Activated naive CD8-positive, alpha-beta T cell treated with anti-CD3 and anti-CD28 coated beads, Interleukin-2, amount 10 ng/mL, durations not matched to agents 7 days and 5 days (primary cell): ENCODE measurements at places on chromosomes 7 and 10. TPM values are rescaled to one million over a fixed set of nuclear protein-coding genes. Genes with fewer than 3 reads are reported as not detected.
A peak's percentile ranks its signal among the peaks of the same experiment; 100 is the strongest.

DNA sequence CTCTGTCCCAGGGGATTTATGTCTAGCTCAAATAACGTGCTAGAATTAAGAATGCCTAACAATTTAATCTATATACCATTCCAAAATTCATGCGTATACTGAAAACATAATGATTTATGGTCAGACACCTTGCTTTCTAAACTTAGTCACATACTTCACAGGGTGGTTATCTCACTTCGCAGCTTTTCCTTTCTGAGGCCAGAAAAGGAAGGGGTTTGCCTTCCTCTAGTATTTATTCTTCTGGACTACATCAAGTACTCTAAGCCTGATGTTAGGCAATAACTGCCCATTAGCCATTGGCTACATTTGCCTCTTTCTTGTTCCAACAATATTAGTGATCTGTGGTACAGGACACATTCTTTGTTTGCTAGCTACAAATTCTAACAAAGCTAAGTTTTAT is 72.6 kb upstream of the FHIP2A start:
- no peak for DNase-seq
- H3K27ac ChIP-seq: no peak overlapping the region
- no peaks in the 10 kb centered on the region for H3K36me3 ChIP-seq
- no peak overlapping the region for H3K4me3 ChIP-seq
- no peaks in the 10 kb centered on the region for H3K4me1 ChIP-seq

Gene ACTL6B
- not detected for total RNA-seq

DNA sequence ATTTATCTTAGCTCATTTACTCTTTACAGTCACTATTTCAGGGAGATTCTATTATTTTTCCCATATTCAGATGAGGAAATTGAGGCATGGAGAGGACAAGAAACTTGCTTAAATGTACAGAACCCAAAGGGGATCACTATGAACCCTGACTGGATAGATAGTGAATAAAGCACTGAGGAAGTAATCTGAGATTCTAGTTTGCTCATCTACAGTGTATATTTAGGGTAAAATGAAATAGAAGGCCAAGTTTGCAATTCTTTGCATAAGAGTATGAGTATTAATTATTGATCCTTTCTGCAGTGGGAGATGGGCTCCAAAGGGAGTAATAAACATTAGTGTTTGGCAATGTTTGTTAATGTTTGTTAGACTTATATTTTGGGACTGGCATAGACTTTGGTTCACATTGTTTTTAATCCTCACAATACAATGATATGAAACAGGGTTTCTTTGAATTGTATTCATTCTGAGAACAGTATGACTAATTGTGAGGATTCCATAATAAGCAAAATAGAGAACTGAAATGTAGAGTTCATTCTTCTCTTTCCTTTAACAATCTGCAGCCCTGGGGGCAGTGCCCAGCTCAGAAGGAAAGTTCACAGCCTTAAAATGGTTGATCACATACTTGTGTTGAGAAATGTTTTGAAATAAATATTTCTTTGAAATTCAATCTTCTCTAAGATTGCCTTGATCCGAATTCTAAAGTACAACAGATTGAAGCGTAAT is 131.0 kb upstream of the ZNF804B start:
- no peak overlapping the region for H3K27ac ChIP-seq
- no peaks in the 10 kb centered on the region for H3K4me1 ChIP-seq
- no peaks in the 10 kb centered on the region for H3K36me3 ChIP-seq
- no peaks in the 10 kb centered on the region for H3K27me3 ChIP-seq

DNA sequence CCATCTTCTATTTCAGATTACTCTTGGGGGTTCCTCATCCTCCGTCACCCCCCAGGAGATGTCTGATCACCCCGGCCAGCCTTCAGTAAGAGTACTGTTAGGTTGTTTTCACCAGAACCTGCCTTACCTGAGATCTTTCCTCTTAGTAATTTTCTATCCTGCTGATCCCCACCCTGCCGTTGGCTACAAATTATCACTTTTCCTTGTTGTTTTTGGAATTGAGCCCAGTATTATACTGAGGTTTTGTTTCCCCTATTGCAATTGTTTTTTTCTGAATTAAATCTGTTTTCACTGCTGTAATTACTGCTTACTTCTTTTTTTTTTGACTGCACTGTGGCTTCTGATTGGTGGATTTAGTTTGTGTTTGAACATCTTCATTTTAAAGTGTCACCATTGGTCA is 14.7 kb downstream of the SPAM1 start:
- H3K4me3 ChIP-seq: no peak overlapping the region
- no peak overlapping the region for H3K27ac ChIP-seq
- H3K4me1 ChIP-seq: no peaks in the 10 kb centered on the region
- H3K36me3 ChIP-seq: no peaks in the 10 kb centered on the region

DNA sequence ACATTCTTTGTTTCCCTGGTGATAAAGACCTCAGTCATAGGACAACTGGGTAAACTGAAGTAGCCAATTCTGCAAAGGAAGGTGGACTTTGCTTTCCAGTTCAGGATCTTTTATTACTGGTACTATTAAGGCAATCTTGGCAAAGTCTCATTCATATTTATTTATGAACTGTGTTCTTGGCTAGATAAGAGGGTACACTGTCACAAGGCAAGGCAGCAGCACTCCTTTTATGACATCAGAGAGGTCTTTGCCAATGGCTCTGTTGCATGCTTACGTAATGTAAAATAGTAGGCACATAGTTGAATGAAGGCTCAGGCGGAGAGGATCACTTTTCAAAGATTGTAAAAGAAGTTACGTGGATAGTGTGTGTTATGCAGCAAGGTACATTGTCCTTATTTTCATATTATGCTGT is 63.7 kb upstream of the PDK4 start:
- no peak overlapping the region for H3K4me3 ChIP-seq
- no peaks in the 10 kb centered on the region for H3K4me1 ChIP-seq
- no peak overlapping the region for H3K27ac ChIP-seq

Gene POLR2J2
- 20.8 TPM for total RNA-seq

GRCh38 chr10:95880704-95881103 is 27.1 kb upstream of the CC2D2B start:
- no peaks in the 10 kb centered on the region for H3K4me1 ChIP-seq
- peaks cover 16% of the 10 kb centered on the region for H3K36me3 ChIP-seq
- no peak for DNase-seq
- no peaks in the 10 kb centered on the region for H3K27me3 ChIP-seq

GRCh38 chr10:110414548-110415309 is 83.0 kb upstream of the DUSP5 start:
- H3K36me3 ChIP-seq: no peaks in the 10 kb centered on the region
- peaks cover 11% of the 10 kb centered on the region for H3K27me3 ChIP-seq
- peak overlapping the region; percentile 45 for H3K4me3 ChIP-seq
- H3K4me1 ChIP-seq: peaks cover 33% of the 10 kb centered on the region

DNA sequence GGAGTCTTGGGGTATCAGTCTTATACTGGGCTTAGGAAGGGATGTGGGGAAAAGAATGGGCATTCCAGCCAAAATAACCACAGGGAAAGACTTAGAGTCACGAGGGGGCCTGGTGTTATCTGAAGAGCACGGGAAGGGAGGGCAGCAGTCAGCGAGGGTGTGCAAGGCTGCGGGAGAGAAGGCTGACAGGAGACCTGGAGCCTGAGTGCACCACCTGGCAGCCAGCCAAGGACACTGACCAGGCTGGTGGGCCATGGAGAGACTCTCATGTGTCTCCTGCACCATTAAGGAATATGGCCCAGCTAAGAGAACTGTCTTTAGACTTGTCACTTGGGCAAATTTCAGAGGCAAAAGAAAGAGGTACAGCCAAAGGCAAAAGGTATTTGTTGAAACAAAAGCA is 69.6 kb downstream of the PKD1L1 start:
- peaks cover 2% of the 10 kb centered on the region for H3K4me1 ChIP-seq
- no peak for DNase-seq
- H3K27ac ChIP-seq: no peak overlapping the region

GRCh38 chr10:107859065-107859464 is 694.6 kb upstream of the SORCS1 start:
- H3K27me3 ChIP-seq: no peaks in the 10 kb centered on the region
- DNase-seq: no peak
- H3K36me3 ChIP-seq: no peaks in the 10 kb centered on the region
- no peaks in the 10 kb centered on the region for H3K4me1 ChIP-seq
- no peak overlapping the region for H3K27ac ChIP-seq
- H3K4me3 ChIP-seq: no peak overlapping the region

Gene TRIL
- not detected for total RNA-seq

Gene C7orf25
- total RNA-seq: 6.0 TPM
